ENCODE measurements at places on chromosomes 6 and 20. TPM values are rescaled to one million over a fixed set of nuclear protein-coding genes. Genes with fewer than 3 reads are reported as not detected.

DEFB118 gene
- total RNA-seq, result not detected

FAM83B gene
- total RNA-seq, result 0.44 TPM

HLA-DMB gene
- total RNA-seq, result not detected

OPRL1 gene
- 0.88 TPM for total RNA-seq

SERPINB1 gene
- total RNA-seq, result 21.0 TPM

CASP8AP2 gene
- 15.7 TPM for total RNA-seq

TRAPPC3L gene
- total RNA-seq, result under 0.01 TPM

SLC2A10 gene
- 61.7 TPM for total RNA-seq

TBXT gene
- total RNA-seq, result not detected

MOCS3 gene
- 9.4 TPM for total RNA-seq

SLC12A5 gene
- under 0.01 TPM for total RNA-seq

SLC26A8 gene
- total RNA-seq, result not detected

TFAP2B gene
- total RNA-seq, result not detected

MMP24 gene
- 0.43 TPM for total RNA-seq

TPD52L1 gene
- total RNA-seq, result 1.3 TPM

BACH2 gene
- 1.3 TPM for total RNA-seq

FAXC gene
- 0.14 TPM for total RNA-seq

BYSL gene
- total RNA-seq, result 18.6 TPM

PROKR2 gene
- not detected for total RNA-seq

FAM217B gene
- total RNA-seq, result 2.8 TPM

MAPK13 gene
- 21.9 TPM for total RNA-seq

VSX1 gene
- not detected for total RNA-seq

KCNK17 gene
- total RNA-seq, result not detected

HLA-DPA1 gene
- not detected for total RNA-seq

GPX5 gene
- total RNA-seq, result not detected

CFB gene
- total RNA-seq, result 62.8 TPM

ZSCAN31 gene
- 2.0 TPM for total RNA-seq

TBC1D20 gene
- 52.0 TPM for total RNA-seq

TRIM15 gene
- total RNA-seq, result not detected

NNAT gene
- 0.43 TPM for total RNA-seq

NKAPL gene
- 1.5 TPM for total RNA-seq

KCNQ5 gene
- 6.0 TPM for total RNA-seq

MATN4 gene
- not detected for total RNA-seq

TUBB2A gene
- 20.4 TPM for total RNA-seq

SLC32A1 gene
- not detected for total RNA-seq

COL20A1 gene
- not detected for total RNA-seq

MEA1 gene
- total RNA-seq, result 60.1 TPM

Data from placental pericyte (primary cell).